ENCODE measurements at places on chromosomes 13 and 19. TPM values are rescaled to one million over a fixed set of nuclear protein-coding genes. Genes with fewer than 3 reads are reported as not detected.
A peak's percentile ranks its signal among the peaks of the same experiment; 100 is the strongest.

GRCh38 chr13:24280720-24281119, 28.7 kb upstream of the C1QTNF9 start:
- H3K27ac ChIP-seq, result no peak overlapping the region
- H3K4me1 ChIP-seq, result no peaks in the 10 kb centered on the region
- no peak overlapping the region for H3K4me3 ChIP-seq
- no peaks in the 10 kb centered on the region for H3K27me3 ChIP-seq
- no peak for DNase-seq

DNA sequence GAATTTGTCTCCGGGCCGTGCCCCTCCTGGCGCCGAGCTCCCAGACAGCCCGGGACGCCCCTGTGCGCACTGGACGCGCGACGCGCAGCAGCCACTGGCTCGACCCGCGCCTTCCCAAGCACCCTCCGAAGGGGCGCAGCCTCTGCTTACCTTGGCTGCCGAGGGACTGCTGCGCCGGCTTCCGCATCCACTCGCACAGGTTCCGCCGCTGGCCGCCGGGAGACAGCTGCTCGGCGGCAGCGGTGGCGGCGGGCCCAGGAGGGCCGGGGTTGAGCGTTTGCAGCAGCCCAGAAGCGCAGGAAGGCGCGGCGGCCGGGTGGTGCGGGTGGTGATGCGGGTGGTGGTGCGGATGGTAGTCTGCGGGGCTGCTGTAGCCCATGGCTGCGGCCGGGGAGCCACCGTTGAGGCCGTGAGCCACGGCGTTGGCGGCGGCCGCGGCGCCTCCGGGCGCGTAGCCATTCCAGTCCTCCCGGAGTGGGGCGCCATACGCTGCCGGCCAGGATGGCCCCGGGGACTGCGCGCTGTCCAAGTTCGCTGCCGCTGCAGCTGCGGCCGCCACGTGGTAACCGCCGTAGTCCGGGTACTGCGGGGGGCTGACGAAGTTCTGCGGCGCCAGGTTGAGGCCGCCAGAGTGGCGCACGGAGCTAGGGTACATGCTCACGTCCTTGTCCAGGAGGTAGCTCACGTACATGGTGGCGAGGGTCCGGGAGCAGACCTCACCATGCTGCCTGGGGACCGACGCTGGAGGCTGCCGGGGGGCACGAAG, 616 bp downstream of the CDX2 start:
- H3K27me3 ChIP-seq, result peaks cover 74% of the 10 kb centered on the region
- H3K4me1 ChIP-seq, result no peaks in the 10 kb centered on the region
- no peak for DNase-seq
- H3K36me3 ChIP-seq, result no peaks in the 10 kb centered on the region
- H3K27ac ChIP-seq, result no peak overlapping the region

GRCh38 chr13:101626925-101627555, 174.6 kb downstream of the ITGBL1 start:
- H3K27ac ChIP-seq, result peak overlapping the region; percentile 61
- peak; percentile 54 for DNase-seq
- peak overlapping the region; percentile 20 for H3K4me3 ChIP-seq
- H3K36me3 ChIP-seq, result no peaks in the 10 kb centered on the region
- no peaks in the 10 kb centered on the region for H3K27me3 ChIP-seq
- peaks cover 4% of the 10 kb centered on the region for H3K4me1 ChIP-seq

- peaks cover 25% of the 10 kb centered on the region for H3K36me3 ChIP-seq
- H3K27ac ChIP-seq, result peak overlapping the region; percentile 54
These were observed 496 bp downstream of the ZNF574 start for GRCh38 chr19:42076380-42076944.

- H3K36me3 ChIP-seq, result no peaks in the 10 kb centered on the region
- no peak for DNase-seq
- no peak overlapping the region for H3K4me3 ChIP-seq
- H3K27me3 ChIP-seq, result no peaks in the 10 kb centered on the region
These were observed 275.3 kb downstream of the COG6 start for GRCh38 chr13:39930544-39931444.

- no peaks in the 10 kb centered on the region for H3K27me3 ChIP-seq
- H3K4me1 ChIP-seq, result peaks cover 13% of the 10 kb centered on the region
- DNase-seq, result no peak
These were observed 246.6 kb upstream of the MAB21L1 start for GRCh38 chr13:35723053-35723461.

DNA sequence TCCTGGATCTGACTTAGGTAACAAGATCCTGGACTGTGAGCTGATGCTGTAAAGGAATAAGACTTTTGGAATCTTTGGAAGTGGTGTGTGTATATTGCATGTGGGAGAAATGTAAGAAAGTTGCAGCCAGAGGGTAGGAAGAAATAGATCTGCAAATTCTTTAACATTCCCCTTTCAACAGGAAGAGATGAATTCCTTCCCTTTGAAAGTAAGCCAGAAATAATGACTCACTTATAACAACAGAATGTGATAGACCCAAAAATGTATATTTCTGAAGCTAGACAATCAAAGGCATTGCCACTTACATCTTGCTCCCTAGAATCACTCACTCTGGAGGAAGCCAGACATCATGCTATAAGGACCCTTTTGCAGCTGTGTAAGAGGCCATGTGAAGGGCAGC, 9.8 kb upstream of the SIAH3 start:
- no peaks in the 10 kb centered on the region for H3K4me1 ChIP-seq
- H3K27me3 ChIP-seq, result peaks cover 3% of the 10 kb centered on the region
- no peak overlapping the region for H3K4me3 ChIP-seq
- H3K27ac ChIP-seq, result no peak overlapping the region

The ZNF491 gene
- 5.8 TPM for total RNA-seq

DNA sequence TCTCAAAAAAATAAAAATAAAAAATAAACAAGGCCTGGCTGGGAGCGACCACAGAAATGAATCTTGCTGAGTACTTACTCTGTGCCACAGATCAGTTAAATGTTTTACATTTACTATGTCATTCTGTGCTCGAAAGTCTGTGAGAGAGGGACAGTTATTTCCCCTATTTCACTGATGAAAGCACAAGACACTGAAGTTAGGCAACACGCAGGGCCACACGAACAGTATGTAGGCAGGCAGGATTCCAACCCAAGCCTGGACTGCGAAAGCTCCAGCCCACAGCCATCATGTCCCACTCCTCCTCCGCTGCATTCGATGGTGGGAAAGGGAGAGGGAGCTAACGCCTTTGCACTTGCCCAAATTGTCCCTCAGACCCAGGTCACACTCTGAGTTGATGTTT, 34.2 kb downstream of the RUBCNL start:
- H3K4me1 ChIP-seq, result no peaks in the 10 kb centered on the region
- H3K36me3 ChIP-seq, result no peaks in the 10 kb centered on the region
- no peaks in the 10 kb centered on the region for H3K27me3 ChIP-seq
- no peak overlapping the region for H3K27ac ChIP-seq
- DNase-seq, result no peak

The PAF1 gene
- total RNA-seq, result 38.8 TPM

DNA sequence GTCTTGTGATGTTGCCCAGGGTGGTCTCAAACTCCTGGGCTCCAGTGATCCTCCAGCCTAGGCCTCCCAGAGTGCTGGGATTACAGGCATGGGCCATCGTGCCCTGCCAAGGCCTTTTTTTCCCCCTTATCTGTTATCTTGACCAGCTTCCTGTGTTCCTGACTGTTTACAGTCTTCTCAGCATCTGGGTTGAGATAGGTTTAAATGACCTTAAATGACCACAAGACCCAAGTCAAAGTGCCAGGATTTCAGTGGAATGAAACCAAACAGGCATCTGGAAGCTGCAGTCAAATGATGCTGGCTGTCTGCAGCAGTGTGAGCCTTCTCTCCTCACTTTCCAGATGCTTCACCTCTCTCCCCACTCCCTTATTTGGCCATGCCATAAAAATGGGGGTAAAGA, 114.2 kb upstream of the CLDN10 start:
- no peaks in the 10 kb centered on the region for H3K36me3 ChIP-seq
- DNase-seq, result no peak
- no peaks in the 10 kb centered on the region for H3K27me3 ChIP-seq
- H3K27ac ChIP-seq, result no peak overlapping the region
- no peaks in the 10 kb centered on the region for H3K4me1 ChIP-seq

The TJP3 gene
- not detected for total RNA-seq

The ZNF845 gene
- 9.7 TPM for total RNA-seq

DNA sequence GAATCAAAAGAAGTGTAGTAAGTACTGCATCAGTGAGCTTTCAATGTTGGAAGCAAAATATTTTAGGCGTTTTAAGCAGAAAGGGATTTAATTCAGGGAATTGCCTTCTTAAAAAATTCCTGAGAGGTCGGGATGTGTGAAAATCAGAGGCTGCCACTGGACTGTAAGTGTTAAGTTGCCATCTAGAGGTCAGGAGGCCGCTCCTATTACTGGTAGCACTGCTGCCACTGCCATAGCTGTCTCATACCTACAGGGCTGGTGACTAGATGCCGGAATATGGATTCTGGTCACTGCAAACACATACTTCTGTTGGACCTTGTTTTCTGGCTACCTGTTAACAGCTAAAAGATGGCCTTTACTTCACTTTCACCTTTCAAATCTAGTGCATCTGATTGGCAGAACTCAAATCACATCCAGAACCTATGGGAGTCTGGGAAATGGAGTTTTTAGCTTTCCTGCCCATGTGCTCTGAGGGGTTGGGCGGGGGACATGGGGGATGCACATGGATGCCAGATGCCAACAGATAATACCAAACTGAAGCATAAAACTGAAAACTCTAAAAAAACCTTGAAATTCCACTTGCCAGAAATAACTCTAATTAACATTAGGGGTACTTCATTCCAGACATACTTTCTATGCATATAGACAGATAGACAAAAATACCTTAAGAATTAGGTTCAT, 29.8 kb downstream of the DGKH start:
- H3K27me3 ChIP-seq, result no peaks in the 10 kb centered on the region
- no peaks in the 10 kb centered on the region for H3K36me3 ChIP-seq
- no peak overlapping the region for H3K4me3 ChIP-seq
- H3K4me1 ChIP-seq, result peaks cover 2% of the 10 kb centered on the region
- no peak overlapping the region for H3K27ac ChIP-seq

DNA sequence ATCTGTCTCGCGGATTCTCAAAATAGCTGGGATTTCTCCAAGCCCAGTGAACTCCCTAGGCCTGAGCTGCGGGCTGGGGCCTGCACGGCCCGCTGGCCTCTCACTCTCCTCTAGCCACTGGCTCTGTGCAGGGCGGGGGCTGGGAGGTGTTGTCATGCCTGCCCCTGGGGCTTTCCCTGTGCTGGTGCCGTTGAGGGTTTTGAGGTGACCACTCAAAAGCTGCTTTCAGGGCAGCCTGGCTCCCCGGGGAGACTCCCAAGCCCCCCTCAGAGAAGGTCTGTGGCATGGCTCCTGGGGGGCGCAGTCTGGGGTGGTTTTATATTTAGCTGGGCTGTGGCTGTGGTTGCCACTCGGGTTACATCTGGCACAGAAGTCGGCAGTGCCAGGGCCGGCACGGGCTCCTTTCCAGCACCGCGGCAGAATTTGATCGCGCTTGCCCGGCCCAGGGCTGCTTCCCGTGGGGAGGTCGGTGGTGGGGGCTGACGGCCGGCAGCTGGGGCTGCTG, 10.0 kb downstream of the NDUFB7 start:
- no peak overlapping the region for H3K4me3 ChIP-seq
- DNase-seq, result peak; percentile 37
- H3K36me3 ChIP-seq, result peaks cover 2% of the 10 kb centered on the region
- H3K27ac ChIP-seq, result peak overlapping the region; percentile 65

DNA sequence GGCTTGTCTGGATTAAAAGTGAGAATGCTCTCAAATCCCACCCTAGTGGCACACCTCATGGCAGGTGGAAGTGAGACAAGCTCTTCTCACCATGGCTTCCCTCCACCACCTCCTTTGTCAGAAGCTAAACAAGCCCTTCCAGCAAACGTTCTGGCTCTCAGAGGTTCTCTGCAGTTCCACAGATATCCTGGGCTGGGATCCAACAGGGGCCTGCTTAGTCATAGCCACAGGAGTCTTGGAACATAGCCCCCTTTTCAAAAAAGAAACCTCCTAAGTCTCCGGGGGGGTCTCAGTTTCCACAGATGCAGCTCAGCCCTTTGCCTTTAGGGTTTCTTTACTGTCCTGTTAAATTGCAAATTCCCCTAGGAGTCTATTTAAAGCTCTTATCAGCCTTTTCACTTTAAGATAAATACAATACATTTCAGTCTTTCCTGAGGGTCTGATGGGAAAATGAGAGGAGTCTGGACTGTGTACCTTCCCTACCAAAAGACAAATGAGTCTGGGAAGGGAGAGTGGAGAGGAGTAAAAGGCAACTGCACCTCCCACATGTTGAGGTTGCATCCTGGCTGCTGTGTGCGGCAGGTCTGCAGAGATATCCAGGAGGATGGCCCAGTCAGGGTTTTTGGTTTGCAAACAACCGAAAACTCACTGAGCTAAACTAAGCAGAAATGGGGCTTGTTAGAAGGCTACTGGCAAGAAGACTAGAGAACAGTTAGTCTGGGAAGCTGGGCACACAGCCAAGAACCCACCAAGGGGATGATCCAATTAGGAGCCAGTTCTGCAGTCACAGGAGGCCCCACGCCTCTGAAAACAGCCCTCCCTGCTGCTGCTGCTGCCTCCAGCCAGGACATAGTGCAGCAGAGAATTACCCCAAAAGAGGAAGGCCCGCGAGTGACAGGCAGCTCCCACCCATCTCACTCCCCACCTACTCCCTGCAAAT, 41.4 kb upstream of the SERP2 start:
- H3K4me1 ChIP-seq, result peaks cover 8% of the 10 kb centered on the region
- DNase-seq, result peak; percentile 96
- H3K27ac ChIP-seq, result no peak overlapping the region
- no peaks in the 10 kb centered on the region for H3K36me3 ChIP-seq

GRCh38 chr13:70644052-70644451, 535.8 kb upstream of the KLHL1 start:
- no peaks in the 10 kb centered on the region for H3K36me3 ChIP-seq
- H3K4me1 ChIP-seq, result no peaks in the 10 kb centered on the region
- no peak overlapping the region for H3K27ac ChIP-seq

DNA sequence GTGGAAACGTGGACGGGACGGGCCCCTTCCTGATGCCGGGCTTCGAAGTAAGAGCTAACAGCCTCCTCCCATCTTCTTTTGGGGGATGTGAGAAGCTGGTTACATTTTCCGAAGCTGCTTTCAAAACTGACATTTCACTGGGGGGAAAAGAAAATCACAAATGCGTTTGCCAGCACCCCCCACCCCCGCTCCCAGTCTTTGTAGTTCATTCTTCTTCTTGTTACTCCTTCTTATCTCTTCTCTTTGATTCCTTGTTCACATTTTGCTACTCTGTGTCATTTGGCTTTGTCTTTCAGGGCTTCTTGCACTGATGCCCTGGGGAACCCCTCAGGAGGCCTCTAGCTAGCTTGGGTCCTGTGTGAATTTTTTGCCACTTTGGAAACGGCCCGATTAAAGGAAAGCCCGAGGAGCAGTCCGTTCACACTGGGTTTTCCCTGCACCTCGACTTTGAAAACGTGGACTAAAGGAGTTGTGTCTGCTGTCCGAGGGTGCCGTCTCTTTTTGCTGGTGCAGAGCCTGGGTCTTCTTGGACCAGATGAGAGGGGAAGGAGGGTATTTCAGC, 1.3 kb downstream of the CARM1 start:
- no peaks in the 10 kb centered on the region for H3K27me3 ChIP-seq
- no peaks in the 10 kb centered on the region for H3K36me3 ChIP-seq
- peaks cover 5% of the 10 kb centered on the region for H3K4me1 ChIP-seq
- DNase-seq, result no peak
- H3K4me3 ChIP-seq, result peak overlapping the region; percentile 72

- peak; percentile 26 for DNase-seq
- no peak overlapping the region for H3K4me3 ChIP-seq
- no peaks in the 10 kb centered on the region for H3K36me3 ChIP-seq
- no peaks in the 10 kb centered on the region for H3K27me3 ChIP-seq
- H3K27ac ChIP-seq, result no peak overlapping the region
These were observed 165.5 kb downstream of the TBC1D4 start for GRCh38 chr13:75316427-75316826.

The ARMC6 gene
- total RNA-seq, result 25.7 TPM
